ENCODE measurements at places on chromosomes 1 and 21. TPM values are rescaled to one million over a fixed set of nuclear protein-coding genes. Genes with fewer than 3 reads are reported as not detected.

DNA sequence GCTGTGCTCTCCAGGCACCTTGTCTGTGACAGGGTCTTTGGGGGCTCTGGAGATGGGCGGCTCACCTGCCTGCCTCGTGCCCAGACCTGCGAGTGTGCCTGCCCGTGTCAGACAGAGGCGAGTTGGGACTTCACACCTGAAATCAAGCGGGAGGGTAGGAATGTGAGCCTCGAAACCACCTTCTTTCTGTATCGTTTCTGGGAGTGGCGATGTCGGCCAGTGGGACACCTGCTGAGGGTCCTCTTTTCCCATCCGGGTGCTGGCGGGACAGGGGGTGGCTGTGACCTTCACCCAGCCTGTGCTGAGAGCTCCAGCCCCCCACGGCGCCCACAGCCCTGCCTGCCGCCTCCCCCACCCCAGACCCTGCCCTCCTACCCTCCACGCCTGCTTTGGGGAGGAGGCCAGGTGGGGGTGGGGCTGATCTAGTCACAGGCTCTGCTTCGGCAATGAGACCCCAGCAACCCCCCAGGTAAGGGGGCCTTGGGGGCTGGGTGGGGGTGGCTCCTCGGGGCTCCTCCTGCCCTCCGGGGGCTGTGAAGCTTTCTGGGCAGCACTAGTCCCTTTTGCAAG lies 15.6 kb upstream of the FAAP20 start:
- no peaks in the 10 kb centered on the region for H3K27me3 ChIP-seq
- H3K27ac ChIP-seq = no peak overlapping the region
- H3K4me3 ChIP-seq = no peak overlapping the region
- H3K36me3 ChIP-seq = no peaks in the 10 kb centered on the region
- no peak for DNase-seq

- peaks cover 35% of the 10 kb centered on the region for H3K27me3 ChIP-seq
- no peaks in the 10 kb centered on the region for H3K4me1 ChIP-seq
- H3K27ac ChIP-seq = no peak overlapping the region
These were observed 433.1 kb downstream of the CAMTA1 start for GRCh38 chr1:7218210-7218832.

GRCh38 chr1:151944857-151945575 lies 35.7 kb upstream of the THEM4 start:
- no peak for DNase-seq
- peak overlapping the region; percentile 93 for H3K4me3 ChIP-seq
- no peaks in the 10 kb centered on the region for H3K27me3 ChIP-seq
- H3K27ac ChIP-seq = peak overlapping the region; percentile 98

Gene GREM2
- total RNA-seq = 1.4 TPM

Gene MOV10
- 80.8 TPM for total RNA-seq

Gene TEDDM1
- not detected for total RNA-seq

DNA sequence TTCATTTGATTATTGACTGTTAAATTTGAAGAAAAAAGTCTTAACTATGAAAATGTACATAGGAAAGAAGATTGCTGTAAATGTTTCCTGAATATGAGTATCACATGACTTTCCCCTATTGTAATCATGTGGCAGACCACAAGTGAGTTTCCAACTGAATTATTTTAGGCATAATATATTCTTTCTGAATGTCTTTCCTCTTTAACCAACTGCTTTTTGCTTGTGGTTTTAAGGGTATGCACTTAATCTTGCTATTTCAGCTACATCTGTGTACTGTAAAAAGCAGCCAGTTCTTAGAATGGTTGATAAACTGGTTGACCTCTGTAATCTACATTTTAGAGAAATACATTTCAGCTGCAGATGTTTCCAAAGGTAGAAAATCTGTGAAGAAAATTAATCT lies 400.7 kb downstream of the NEGR1 start:
- H3K4me3 ChIP-seq = no peak overlapping the region
- no peaks in the 10 kb centered on the region for H3K4me1 ChIP-seq
- H3K27ac ChIP-seq = no peak overlapping the region
- H3K27me3 ChIP-seq = no peaks in the 10 kb centered on the region

DNA sequence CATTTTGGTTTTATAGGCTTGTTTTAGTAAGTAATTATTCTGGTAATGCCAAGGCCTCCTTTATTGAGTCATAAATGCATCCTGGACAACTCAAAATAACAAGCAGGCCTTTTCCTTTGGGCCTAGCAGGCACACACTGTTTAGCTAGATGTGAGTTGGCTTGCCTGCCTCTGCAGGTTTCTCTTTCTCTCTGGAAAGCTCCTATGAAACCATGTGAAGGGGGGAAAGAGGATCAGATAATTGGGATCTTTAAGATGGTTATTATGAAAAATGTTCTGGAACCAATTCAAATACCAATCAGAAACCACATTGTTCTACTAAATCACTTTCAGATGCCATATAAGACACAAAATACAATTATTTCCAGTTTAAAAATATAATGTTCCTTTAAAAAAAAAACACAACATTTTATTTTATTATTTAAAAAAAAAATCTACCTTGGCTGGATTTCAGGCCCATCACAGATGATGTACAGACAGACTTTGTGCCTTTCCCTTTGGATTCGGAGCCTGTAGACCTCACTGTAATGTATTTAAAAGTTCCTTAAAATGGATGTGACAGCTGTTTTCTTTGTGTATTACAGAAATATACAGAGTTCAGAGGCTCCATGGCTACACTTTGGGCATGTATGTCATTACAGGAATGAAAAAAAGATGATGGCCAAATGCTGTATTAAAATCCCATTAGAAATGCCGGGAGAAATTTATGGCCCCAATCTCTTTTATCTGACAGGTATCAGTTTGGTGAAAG lies 80.2 kb downstream of the NTMT2 start:
- DNase-seq = no peak
- no peaks in the 10 kb centered on the region for H3K4me1 ChIP-seq
- peaks cover 11% of the 10 kb centered on the region for H3K27me3 ChIP-seq
- no peak overlapping the region for H3K4me3 ChIP-seq
- H3K36me3 ChIP-seq = peaks cover 2% of the 10 kb centered on the region
- H3K27ac ChIP-seq = no peak overlapping the region

DNA sequence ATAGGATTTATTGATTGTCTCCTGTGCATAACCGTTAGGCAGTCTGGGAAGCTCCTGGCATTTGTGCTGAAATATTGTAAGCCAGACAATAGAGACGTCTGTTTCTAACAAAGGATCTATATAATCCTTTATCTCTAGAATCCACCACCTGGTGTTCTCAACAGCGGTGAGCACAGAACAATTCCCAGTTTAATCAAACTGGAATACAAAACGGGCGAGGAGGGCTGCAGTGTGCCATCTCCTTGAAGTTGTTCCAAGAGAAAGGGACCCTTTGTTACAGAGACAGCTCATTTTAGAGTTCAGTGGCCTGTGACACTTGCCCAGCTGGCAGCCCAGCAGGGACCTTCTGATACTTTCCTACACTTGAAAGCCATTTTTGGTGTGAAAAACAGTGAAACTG lies 162.8 kb upstream of the IVNS1ABP start:
- H3K36me3 ChIP-seq = no peaks in the 10 kb centered on the region
- H3K4me1 ChIP-seq = peaks cover 3% of the 10 kb centered on the region
- no peak overlapping the region for H3K4me3 ChIP-seq
- H3K27me3 ChIP-seq = no peaks in the 10 kb centered on the region
- no peak for DNase-seq
- H3K27ac ChIP-seq = no peak overlapping the region

Gene FCRLA
- not detected for total RNA-seq

GRCh38 chr1:64100791-64101190 lies 102.6 kb upstream of the UBE2U start:
- no peaks in the 10 kb centered on the region for H3K4me1 ChIP-seq
- no peak overlapping the region for H3K27ac ChIP-seq
- no peak for DNase-seq
- H3K36me3 ChIP-seq = no peaks in the 10 kb centered on the region
- no peak overlapping the region for H3K4me3 ChIP-seq

Measured in activated T-cell treated with anti-CD3 and anti-CD28 coated beads, Interleukin-2, amount 50 U/mL, for 72 hours (primary cell).